Right lung (tissue), 10 donors: ENCODE measurements at places on chromosomes 7 and 10. TPM values are rescaled to one million over a fixed set of nuclear protein-coding genes. Genes with fewer than 3 reads are reported as not detected.

TMEM229A gene
- polyA plus RNA-seq, result 1.1 TPM

VAX1 gene
- not detected for polyA plus RNA-seq

PODXL gene
- polyA plus RNA-seq, result 43.4 TPM

COL28A1 gene
- polyA plus RNA-seq, result 2.3 TPM

ACSL5 gene
- 13.9 TPM for polyA plus RNA-seq

MBL2 gene
- not detected for polyA plus RNA-seq

GRCh38 chr10:22491931-22492615, 146.8 kb downstream of the SPAG6 start:
- no peak for DNase-seq

- DNase-seq, result no peak
Measured at GRCh38 chr10:47339186-47339735, 8.9 kb upstream of the RBP3 start.

DNA sequence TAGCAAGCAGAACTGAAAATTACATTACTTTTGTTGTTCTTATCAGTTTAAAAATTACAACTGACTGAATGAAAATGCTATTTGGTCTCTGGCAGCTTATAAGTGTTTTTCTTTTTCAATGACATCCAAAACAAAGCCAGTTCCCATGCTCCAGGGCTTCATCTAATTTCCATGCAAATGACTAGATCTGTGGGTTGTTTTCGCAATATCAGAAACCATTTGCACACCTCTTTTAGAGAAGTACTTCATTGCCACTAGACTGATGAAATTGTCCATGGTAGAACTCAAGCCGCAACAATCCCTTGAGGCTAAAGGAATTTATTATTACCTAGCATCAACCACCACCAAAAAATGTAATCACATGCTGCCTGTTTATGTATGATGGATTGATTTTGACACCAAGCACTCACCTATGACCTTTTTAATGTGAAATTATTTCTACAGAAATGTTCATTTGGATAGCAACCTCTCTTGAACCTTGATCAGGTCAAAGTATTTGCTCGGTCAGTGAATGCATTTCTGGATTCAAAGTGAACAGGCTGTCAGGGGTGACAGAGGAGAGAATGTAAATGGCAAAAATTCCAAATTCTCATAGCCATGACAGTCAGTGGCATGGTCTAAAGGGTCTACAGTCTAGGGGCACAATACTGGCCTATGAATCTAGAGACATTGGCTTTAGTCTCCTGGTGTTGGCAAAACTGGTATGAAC, 769.3 kb downstream of the SORCS1 start:
- no peak for DNase-seq

GRCh38 chr7:28687537-28687936, 270.6 kb downstream of the TRIL start:
- DNase-seq, result no peak

DNA sequence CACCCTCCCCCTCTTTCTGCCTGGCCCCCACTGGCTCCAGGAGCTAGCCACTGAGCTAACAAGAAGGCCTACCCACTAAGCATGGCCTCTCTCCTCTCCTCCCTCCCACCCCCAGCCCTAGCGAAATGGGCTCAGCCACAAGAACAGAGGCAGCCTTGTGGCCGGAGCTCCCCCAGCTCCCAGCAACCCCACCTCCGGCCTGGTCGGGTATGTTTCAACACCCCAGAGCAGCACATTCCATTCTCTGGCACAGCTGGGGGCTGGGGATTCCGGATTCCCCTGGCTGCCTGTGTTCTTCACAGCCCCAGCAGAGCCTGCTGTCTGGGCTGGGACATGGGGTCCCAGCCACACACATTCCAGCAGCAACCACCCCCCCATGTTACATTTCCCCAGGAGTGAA, 9.0 kb downstream of the SFRP5 start:
- no peak for DNase-seq

GRCh38 chr7:4798706-4799235, 23.3 kb downstream of the AP5Z1 start:
- DNase-seq, result no peak

GRCh38 chr7:35255443-35256255, 1.7 kb upstream of the TBX20 start:
- peak; percentile 36 for DNase-seq

GRCh38 chr7:55108401-55108800, 89.6 kb downstream of the EGFR start:
- no peak for DNase-seq

DNA sequence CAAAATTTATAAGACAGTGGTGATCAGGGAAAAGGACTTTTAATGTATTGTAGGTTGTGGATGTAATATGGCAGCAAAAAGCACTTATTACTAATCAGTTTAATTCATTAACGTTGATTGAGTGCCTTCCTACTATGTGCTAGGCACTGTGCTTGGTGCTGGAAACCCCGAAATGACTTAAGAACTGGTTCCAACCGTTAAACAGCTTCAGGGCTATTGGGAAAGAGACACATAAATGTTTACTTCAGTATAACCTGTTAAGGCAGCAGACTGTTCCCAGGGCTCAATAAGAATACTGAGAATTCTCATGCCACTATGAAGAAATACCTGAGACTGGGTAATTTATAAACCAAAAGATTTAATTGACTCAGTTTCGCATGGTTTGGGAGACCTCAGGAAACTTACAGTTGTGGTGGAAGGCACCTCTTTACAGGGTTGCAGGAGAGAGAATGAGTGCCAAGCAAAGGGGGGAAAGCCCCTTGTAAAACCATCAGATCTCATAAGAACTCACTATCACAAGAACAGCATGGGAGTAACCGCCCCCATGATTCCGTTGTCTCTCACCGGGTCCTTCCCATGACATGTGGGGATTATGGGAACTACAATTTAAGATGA, 1.1 kb upstream of the SLC25A13 start:
- no peak for DNase-seq

DNA sequence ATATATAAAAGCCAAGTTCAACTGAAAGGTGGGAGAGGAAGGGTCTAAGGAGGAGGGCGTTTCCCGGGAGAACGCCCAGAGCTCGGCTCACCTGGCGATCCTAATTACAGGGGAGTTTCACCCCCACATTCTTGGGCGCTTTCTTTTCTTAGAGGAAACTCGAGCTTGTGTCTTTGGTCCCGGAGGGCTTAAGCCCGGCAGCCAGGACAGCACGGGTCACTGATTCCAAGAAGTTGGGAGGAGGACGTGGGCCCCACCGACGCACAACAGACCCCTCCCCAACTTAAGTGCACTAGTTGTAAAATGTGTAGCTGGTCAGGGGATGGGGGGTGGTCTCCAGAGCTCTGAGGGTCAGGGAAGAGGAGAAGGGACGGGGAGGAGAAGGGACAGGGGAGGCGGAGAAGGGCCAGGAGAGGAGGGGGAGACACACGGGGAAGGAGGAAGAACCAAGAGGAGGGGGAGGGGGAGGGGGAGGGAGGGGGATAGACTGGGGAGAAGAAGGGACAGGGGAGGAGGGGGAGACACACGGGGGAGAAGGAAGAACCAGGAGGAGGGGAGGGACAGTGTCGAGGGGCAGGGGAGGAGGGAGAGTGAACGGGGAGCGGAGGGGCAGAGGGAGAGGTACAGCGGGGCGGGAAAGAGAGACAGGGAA, 874 bp downstream of the BAIAP2L1 start:
- no peak for DNase-seq

DNA sequence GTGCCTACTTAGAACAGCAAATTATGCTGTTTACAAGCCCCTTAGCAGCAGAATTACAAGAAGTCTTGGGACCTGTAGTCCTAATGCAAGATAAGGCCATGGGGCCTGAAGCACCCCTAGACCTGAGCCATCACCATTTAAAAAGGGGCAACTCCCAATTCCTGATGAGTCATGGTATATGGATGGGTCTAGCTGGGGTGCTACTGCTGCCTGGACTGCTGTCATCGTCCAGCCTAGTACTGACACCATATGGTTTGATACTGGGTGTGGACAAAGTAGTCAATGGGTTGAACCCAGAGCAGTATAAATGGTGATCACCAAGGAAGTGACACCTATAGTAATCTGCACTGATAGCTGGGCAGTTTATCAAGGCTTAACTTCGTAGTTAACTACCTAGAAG, 450.0 kb downstream of the IPMK start:
- no peak for DNase-seq

GRCh38 chr7:151469281-151469680, 29.3 kb upstream of the CRYGN start:
- no peak for DNase-seq

GRCh38 chr10:69628891-69629290, 1.2 kb upstream of the FAM241B start:
- no peak for DNase-seq

DNA sequence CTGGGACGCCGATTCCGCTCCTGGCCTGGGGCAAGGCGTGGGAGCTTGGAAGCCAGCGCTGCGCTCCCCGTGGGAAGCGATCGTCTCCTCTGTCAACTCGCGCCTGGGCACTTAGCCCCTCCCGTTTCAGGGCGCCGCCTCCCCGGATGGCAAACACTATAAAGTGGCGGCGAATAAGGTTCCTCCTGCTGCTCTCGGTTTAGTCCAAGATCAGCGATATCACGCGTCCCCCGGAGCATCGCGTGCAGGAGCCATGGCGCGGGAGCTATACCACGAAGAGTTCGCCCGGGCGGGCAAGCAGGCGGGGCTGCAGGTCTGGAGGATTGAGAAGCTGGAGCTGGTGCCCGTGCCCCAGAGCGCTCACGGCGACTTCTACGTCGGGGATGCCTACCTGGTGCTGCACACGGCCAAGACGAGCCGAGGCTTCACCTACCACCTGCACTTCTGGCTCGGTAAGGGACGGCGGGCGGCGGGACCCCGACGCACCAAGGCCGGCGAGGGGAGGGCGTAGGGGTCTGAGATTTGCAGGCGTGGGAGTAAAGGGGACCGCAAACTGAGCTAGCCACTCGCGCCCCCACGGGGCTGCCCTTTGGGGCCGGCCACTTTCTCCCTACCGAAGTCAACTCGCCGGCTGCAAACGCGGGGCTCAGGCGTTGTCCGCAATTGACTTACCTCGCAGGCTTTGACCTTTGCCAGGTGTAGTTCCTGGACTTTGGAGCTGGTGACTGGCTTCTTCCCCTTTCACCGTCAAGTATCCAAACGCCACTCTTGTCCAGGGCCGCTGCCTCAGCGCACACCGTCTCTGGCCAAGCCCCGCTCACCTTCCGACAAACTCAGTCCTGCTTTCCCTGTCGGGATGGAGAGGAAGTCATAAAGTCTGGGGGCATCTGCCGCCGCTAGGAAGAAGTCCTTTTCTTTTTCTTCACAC, at the start of gene SCIN:
TSS of gene SCIN (plus strand) at position 187 of the 928 bp plus-strand sequence. CDS start at position 254, 67 bp downstream.
- DNase-seq, result peak; percentile 19

DNA sequence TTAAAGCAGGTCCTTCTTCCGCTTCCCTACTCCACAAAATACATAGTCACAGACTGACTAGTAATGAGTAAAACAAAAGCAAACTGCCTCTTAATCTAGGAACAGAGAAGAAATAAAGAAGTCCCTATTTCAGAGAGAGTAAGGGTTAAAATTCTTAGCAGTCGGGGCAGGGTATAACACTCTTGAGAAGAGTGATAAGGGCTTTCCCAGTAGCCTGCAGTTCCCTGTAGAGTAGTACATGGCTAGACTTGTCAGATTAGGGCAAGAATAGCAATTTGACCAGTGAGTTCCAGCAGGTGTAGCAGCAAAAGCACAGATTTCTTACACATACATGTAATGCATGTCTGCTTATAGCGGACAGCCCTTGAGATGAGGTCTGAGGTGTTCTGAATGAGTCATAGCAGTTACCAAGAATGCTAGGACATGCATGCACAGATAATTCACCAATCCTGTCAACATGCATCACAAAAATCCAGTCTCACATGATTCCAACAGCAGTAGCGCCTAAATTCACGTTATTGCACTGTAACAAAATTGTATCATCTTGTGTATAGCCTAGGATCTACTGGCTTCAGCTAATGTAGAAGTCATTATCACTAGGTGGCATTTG, 40.7 kb downstream of the BTRC start:
- DNase-seq, result no peak

DNA sequence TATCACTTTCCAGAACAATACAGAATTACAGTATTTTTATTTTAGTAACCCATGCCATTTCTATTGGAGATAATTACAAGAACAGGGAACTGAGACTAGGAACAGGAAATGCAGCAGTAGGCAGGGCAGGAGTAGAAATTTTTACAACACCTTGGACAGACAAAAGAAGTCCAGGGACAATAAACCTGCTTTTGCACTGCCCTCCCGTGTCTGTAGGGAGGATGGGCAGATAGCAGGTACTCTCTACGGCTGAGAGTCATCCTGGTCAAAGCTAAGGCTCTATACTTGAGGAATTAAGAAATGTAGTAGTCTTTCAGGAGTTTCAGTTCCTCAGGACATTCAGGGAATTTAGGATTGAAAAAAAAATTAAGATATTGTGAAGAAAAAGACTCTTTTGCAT, 63.4 kb downstream of the VAX1 start:
- DNase-seq, result no peak

DNA sequence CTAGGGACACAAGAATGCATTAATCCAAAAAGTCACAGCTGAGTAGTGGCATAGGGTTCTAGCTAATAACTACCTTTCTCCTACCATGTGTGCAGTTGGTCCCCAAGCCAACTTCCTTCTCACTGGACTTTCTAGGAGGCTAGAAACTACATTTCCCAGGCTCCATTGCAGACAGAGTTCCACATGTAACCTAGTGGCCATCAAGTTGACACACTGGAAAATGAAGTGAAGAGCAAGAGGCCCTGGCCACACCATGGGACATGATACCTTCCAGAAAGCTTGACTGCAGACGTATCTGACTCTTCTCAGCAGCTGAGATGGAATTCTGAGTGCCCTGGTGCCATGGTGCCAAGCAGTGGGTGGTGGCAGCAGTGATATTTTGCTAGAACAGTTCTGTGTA, 49.8 kb upstream of the TMEM273 start:
- DNase-seq, result no peak

- no peak for DNase-seq
Measured at GRCh38 chr7:37028909-37029440, 304.7 kb upstream of the AOAH start.

- DNase-seq, result peak; percentile 36
Measured at GRCh38 chr10:23343591-23344240, 881 bp downstream of the C10orf67 start.

DNA sequence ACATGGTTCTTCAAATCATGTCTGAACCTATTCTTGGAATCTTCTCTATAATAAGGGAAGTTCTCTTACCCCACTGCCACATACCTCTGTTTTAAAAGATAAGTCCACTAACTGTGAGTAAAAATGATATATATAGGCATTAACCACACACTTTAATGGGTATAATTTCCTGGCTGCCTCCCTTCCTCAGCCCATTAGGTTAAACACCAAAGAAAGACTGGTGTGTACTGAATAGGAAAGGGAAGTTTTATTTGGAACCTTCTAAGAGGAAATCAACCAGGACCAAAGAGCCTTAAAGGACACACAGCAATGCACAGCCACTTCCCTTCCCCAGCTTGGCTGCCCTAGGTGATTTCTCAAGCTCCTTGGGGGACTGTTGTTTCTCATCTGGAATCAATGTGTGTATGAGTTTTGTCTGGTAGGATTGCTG, 5.0 kb upstream of the WBP1L start:
- DNase-seq, result no peak

GRCh38 chr10:96863922-96864543, 31.9 kb downstream of the LCOR start:
- no peak for DNase-seq

- no peak for DNase-seq
Measured at GRCh38 chr10:36110097-36110496, 468.0 kb upstream of the FZD8 start.

- DNase-seq, result peak; percentile 3
Measured at GRCh38 chr10:77756319-77757232, 119.0 kb upstream of the KCNMA1 start.
